ENCODE measurements at places on chromosomes 6 and 20.

DNA sequence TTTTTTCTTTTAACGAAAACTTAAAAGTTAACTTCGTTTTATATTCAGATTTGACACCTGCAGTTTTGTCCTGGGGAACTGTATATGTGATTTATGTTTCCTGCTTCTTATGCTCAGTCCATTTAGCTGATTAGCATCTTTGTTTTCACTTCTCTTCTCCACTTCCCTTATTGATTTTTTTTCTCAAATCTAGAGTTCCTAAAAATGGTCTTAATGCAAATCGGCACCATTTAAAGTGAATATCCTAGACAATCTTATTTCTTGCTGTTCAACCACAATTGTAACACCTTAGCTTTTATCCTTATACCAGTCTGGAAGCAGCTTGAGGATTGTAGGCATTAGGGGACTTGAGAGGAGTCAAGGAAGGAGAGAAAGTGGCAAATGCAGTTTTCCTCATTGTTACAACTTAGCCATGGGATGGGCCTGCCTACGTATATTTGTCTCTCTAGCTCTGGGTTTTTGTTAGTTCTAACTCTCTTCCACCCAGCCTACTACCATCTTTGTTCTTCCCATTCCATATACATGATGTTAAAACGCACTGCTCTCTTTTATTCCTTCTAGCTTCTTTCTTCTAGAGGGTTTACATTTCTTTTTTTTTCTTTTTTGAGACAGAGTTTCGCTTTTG is 8.5 kb downstream of the QRSL1 start:
- no peak for DNase-seq

- DNase-seq, result no peak
Measured at GRCh38 chr6:144066741-144067484, 28.5 kb downstream of the SF3B5 start.

DNA sequence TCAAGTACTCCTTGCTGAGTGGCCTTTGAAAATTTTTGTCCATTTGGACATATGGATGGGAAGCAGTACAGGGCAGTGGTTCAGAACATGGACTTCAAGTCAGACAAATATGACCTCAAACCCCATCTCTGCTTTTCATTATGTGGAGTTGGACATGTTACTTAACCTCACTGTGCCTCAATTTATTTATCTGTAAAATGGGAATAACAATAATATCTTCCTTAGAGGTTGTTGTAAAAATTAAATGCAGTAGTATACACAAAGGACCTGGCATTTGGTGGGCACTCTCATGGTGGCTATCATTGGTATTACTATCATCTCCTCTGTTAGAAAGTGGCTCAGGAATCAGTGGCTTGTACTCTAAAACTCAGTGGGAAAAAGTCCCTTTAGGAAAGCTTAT is 204.0 kb upstream of the MYLIP start:
- DNase-seq, result no peak

GRCh38 chr6:52536424-52536916 is 40.4 kb downstream of the TRAM2 start:
- no peak for DNase-seq

- no peak for DNase-seq
Measured at GRCh38 chr6:84763003-84763885, 1.2 kb downstream of the TBX18 start.

- DNase-seq, result no peak
Measured at GRCh38 chr6:154092326-154092962, 53.4 kb downstream of the OPRM1 start.

DNA sequence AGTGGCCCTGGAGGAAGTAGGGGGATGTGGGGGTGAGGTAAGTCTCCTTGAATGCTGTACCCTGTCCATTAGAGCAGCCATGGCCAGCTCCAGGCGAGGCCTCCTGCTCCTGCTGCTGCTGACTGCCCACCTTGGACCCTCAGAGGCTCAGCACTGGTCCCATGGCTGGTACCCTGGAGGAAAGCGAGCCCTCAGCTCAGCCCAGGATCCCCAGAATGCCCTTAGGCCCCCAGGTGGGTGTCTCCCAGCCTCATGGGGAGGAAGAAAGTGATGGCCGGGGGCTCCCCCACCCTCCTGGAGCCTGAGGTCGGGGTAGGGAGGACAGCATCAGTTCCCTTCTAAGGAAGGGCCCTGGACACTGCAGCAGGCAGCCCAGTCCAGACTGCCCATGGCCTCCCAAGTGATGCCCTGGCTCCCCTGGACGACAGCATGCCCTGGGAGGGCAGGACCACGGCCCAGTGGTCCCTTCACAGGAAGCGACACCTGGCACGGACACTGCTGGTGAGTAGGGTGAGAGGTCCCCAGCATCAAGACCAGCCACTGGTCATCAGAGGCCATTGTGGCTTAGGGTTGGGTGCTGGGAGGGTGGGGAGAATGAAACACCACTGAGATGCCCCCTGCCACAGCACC is 1.0 kb downstream of the GNRH2 start:
- no peak for DNase-seq

DNA sequence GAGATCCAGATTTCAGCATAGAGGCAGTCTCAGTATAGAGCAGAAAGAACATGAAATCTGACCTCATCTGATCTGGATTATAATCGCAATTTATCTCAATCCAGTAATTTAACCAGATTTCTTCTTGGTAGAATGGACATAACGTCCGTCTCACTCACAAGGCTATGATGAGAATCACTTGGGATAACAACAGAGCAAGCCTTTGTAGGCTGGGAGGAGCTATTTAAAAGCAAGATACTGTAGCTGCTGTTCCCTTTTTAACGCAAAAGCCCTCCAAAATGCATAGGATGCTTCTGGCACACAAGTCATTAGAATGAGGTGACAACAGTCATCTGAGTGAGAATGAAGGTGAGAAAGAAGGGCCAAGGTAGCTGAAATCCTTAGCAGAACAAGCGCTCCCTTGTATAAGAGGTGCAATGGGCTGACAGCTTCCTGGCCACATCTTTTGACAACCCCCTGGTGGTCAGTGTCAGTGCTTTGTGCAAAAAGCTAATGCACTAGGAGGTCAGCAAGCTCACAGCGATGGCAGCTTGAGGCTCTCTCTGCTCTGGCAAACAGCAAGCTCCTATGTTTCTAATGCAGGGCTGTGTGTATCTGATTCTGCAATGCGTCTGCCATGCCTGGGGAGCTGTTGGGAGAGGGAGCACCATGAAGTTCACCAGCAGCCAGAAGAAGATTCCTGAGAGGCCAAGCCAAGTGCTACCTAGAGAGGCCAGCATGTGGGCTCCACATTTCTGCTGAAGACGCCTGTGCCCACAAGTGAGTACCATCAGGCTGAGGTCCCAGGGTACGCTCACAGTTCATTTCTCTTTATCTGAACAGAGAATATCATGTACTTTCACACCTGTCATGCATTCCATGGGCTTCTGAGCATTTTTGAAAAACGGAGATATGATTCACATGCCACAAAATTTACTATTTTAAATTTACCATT is 16.2 kb downstream of the METTL24 start:
- no peak for DNase-seq

- no peak for DNase-seq
Measured at GRCh38 chr6:54897462-54898189, 51.1 kb downstream of the FAM83B start.

DNA sequence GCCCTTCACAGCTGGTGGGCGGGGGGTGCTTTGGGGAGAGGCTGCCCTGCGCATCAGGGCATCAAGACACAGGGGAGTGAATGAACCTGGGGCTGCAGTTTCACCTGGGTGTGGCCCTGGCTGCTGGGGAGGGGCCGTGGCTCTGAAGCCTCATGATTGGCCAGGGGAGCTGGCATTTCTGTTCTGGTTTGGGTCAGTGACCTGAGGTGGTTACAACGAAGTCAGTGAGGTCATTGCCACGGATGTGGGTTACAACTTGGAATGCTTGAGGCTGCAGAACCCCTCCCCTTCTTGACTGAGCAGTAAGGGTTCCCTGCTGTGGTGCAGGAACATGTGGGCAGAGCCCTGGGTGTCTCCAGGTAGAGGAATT is 3.0 kb downstream of the TCEA2 start:
- DNase-seq, result no peak

GRCh38 chr6:34486106-34486740 is 20.3 kb downstream of the PACSIN1 start:
- DNase-seq, result no peak

DNA sequence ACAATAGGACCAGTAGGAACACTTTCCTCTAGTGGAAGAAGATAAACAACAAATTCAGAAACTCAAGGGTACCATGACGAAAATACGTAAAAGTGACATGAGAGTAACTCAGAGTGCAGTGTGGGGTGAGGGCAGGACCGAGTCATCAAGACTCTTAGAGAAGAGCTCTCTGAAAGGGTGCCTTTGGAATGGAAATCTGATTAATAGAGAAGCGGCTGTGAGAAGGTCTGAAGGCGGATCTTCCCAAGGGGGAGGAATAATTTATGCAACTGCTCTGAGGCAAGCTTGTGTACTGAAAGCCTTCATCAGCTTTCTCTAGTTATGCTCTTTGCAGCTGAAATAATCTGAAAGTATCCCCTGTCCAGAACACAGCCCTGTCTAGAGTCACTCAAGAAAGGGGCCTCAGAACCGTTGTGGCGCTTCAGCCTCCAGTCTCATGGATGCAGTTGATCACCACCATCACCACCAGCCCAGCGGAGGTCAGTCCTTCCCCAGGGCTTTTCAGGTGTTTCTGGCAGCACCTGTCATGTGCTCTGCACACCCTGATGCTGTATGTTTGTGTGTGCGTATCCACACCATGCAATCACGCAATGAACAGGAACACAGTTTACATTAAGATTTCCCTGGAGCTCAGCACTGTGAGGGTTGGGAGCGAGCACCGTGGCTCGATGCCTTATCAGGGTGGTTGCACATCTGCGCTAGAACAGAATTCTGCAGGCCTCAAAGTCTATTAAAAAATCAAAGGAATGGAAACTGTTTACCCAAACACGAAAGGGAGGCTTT is 396.5 kb downstream of the SMOC2 start:
- no peak for DNase-seq
